Ureter (tissue), 1 donor: ENCODE measurements at places on chromosomes 3 and 15. TPM values are rescaled to one million over a fixed set of nuclear protein-coding genes. Genes with fewer than 3 reads are reported as not detected.

Gene ESYT3
- 0.94 TPM for total RNA-seq

Gene AADAC
- total RNA-seq = not detected

GRCh38 chr15:99546441-99547100 lies 19.2 kb upstream of the MEF2A start:
- no peak for DNase-seq

DNA sequence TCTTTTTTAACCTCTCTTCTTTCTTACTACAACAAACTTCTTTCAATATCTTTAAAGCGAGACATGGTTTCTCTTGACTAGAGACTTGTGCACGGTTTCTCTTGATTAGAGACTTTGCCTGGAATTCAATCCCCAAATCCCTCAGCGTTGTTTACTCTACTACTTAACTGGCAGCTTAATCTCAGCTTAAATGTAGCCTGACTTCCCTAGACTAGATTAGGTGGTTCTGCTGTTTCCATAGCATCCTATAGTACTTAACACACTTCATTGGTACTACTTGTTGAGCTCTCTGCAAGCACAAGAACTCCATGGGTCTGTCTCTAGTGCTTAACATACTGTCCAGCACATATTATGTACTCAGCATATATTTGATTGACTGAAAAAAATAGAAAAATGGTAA lies 168.2 kb upstream of the GPR149 start:
- no peak for DNase-seq
